ENCODE measurements at places on chromosomes 6 and 20. TPM values are rescaled to one million over a fixed set of nuclear protein-coding genes. Genes with fewer than 3 reads are reported as not detected.
A peak's percentile ranks its signal among the peaks of the same experiment; 100 is the strongest.

- no peak for DNase-seq
These were observed 76.7 kb upstream of the SYNJ2 start for GRCh38 chr6:157904999-157905398.

DNA sequence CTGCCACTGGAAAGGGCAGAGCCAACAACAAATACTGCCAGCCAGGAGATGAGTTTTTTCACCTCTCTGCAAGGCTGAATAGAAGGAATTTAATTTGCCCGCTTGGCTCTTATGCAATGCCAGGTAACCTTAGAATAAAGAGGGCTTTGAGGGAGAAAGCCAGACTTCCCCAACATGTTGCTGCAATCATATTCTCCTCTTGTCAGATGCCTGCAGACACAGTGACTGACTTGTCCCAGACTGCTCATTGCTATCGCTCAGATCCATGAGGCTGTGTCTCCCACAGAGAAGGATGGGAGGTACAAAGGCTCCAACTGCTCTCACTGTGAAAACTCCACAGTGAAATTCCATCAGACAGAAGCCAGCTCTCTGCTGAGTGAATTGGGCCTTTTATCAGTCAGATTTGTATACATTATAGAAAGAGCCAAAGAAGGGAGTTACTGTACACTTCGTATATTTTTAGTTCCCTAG, 517.0 kb upstream of the ID4 start:
- no peak for DNase-seq

DNA sequence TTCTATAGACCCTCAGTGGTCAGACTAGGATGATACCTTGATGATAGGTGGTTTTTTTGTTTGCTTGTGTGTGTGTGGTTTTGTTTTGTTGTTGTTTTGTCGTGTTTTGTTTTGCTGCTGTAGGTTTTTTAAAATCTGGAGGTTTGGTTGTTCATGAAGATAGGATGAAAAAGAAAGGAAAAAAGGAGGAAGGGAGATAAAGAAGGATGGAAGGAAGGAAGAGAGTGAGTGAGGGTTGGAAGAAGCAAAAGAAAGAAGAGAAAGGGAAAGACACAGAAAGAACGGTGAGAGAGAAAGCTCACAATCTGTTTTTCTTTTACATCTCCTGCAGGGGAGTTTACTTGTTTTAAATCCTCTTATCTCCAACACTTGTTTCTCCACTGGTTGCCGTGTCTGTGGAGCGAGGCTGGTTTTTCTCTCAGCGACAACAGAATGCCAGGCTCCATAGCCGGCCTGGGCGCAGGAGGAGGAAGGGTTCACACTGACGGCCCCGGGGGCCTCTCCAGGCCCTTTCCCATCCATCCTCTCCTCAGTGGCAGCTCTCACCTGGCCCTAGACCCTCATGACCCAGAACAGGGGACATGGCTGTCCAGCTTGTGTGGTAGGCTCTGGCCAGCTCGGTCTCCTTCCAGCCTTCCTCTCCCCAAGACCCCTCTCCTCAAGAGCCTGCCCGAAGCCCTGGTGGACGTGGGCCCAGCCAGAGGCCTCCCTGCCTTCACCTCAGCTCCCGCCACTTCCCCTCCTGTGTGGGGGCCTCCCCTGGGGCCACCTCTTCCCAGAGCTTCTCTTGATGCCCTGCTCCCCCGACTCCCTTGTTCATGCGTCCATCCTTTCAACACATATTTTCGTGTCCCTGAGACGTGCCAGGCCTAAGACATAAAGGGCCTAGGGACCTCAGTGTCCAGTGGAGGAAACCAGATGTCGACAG, 168.4 kb downstream of the VEGFA start:
- DNase-seq, result no peak

DNA sequence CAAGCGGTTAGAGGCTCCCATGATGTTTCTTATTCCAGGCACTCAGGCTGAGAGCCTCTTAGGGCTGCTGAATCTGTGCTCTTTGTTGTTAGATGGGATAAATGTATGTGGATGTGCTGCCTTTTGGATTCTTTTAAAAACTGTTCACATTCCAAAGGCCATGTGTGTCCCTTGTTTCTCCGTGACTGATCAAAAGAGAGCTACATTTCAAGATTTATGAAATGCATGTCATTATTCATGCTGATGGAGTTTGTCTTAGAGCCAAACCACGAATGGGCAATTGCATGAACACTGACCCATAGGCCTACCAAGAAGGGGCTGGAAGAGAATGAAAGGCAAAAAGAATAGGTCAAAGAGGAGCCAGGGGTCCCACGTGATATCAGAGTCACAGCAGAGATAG, 104.9 kb upstream of the TSHZ2 start:
- no peak for DNase-seq

DNA sequence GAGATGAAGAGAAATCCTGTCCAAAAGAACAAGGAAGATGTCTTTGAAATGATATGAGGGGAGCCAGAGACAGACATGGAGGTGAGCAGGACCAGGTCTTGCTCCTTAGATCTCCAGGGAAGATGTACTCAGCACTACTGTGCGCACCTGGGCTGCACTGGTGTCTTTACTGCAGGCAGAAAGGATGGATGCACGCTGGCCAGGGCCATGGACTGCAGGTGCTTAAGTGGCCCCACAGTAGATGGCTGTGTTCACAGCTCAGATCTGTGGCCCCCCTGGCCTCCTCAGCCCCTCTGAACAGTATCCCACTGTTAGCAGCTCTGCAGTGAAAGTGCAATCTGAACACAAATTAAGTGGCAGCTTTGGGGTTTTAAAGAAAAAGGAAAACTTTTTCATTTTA, 343.0 kb downstream of the NRN1 start:
- no peak for DNase-seq

DNA sequence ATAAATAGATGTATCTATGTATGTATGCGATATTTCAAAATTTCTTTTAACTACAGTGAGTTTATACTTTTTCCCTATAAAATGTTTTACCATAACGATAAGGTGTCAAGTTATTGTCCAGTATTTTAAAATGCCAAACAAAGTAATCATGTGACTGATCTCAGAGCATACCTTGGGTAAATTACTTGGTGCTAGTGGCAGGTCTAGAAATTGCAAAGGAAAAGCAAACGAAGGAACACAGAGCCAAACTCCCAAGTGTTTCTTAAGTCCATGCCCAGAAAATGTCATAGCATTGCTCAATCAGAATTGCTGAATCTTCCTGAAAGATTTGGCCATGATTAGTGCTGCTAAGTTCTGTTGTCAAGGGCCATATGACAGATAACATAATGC, 77.5 kb downstream of the CAP2 start:
- no peak for DNase-seq

DNA sequence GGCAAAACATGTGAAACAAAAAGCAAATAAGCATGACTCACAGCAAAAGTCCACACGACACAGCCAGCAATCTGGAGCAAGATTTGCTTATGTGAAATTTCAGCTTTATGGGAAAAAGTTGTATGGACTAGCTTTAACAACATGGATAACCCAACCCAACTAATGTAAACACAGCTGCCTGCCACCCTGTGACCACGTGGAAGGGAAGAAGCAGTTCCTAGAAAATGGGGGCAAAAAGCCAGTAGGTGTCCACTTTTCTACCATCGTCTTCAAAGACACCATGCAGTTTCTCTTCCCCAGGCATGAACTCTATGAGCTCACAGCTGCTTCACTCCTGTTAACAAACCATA, 425.4 kb upstream of the RNF217 start:
- no peak for DNase-seq

- DNase-seq, result no peak
These were observed 25.2 kb upstream of the GOPC start for GRCh38 chr6:117627533-117627932.

DNA sequence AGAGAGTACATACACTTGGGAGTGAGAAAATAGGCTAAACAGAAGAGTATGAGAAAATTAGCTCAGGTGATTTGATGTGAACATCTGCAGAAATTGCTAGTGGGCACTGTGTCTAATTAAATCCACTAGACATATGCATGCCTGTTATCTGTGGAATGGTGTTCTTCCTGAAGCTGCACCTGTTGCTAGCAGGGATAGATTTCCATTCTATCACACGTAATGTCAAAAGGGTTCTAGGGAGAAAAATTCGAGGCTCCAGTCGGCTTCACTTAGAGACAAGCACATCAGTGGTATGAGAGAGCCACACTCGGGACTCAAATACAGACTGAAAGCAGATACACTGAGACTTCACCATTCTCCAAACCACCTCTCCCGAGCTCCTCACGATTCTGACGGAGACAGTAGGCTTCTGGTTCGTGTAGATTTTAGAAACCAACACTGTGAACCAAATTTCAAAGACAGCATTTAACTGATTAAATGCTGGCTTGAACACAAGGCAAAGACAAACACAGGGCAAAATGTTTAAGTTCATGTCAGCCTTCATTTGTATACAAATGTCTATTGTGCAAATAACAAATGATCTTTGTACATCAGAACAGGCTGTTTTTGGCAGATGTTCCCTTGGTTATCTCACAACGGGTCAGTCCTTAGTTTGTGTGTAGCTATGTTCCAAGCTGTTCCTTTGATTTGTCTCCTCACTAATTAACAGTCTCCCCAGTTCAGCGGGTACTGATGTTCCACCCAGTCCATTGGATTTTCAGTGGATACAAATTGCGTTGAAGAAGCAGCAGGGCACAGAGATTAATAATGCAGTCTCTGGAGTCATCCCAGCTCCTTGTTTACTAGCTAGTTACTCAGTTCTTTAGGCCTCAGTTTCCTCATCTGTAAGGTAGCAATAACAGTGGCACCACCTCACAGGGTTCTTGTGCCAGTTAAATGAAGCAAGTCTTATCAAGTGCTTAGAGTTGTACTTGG, 131.0 kb upstream of the IFNGR1 start:
- DNase-seq, result no peak

DNA sequence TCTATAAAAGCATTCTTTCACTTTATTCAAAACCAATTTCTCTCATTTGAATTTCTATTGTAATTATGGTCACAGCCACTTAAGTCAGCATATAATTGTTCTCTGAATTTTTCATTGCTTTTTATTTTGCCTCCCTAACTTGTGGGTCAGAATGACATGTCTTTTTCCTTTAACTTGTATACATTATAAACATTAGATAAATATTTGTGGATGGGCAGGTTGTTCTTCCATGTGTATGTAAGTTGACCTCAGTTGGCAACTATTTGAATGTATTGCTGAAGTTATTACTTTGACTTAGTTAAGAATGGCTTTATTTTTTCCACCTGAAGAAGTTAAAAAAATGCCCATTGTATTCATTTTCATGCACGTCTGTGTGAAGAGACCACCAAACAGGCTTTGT, 83.0 kb upstream of the MAP3K7 start:
- DNase-seq, result no peak

- no peak for DNase-seq
These were observed 89.8 kb downstream of the ATRN start for GRCh38 chr20:3560578-3560977.

DNA sequence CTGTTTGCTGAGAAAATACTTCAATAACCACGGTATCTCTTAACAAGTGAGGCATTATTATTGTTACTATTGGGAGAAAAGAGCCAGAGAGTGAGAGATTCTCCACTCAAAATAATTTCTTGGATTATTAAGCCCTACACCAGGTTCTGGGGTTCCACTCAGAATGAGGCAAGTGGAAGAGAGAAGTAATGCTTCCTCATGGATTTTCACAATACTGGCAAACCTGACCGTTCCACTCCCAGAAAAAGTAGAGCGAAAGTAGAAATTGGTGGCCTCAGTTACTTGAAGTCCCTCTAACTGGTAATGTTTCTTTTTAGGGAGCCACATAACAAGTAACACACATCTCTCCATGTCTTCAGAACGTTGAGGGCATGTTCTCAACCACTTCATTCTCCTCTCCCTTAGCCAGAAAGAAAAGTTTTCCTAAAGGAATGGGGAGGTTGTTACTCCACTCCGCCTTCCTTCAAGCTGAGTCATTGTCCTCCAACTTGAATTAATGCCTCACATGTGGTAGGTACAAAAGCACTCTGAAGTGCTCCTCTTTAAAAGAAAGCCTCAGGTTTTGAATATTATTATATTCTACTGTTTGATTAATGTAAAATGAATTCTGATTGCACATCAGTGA, 1.9 kb downstream of the BAG2 start:
- no peak for DNase-seq

- DNase-seq, result peak; percentile 18
These were observed 108.1 kb downstream of the BCKDHB start for GRCh38 chr6:80214436-80215022.

- DNase-seq, result no peak
These were observed 30.7 kb downstream of the SLC22A3 start for GRCh38 chr6:160378882-160379281.

DNA sequence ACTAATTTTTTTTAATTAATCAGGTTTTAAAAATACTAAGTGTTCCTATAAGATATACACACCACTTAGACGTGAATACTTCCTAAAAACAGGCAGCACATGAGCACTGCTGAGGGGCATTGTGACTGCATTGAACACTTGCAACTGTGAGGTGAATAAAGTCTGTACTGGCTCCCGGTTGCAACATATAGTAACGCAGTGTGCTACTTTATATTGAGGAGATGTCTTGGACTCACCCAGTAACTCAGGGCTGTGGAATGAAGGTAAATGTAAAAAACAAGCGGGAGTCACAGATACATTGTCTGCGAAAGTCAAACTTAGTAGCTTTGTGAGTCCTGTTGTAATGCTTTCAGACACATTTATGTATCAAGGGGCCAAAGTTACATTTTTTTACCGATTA, 17.0 kb upstream of the HLA-A start:
- DNase-seq, result no peak

DNA sequence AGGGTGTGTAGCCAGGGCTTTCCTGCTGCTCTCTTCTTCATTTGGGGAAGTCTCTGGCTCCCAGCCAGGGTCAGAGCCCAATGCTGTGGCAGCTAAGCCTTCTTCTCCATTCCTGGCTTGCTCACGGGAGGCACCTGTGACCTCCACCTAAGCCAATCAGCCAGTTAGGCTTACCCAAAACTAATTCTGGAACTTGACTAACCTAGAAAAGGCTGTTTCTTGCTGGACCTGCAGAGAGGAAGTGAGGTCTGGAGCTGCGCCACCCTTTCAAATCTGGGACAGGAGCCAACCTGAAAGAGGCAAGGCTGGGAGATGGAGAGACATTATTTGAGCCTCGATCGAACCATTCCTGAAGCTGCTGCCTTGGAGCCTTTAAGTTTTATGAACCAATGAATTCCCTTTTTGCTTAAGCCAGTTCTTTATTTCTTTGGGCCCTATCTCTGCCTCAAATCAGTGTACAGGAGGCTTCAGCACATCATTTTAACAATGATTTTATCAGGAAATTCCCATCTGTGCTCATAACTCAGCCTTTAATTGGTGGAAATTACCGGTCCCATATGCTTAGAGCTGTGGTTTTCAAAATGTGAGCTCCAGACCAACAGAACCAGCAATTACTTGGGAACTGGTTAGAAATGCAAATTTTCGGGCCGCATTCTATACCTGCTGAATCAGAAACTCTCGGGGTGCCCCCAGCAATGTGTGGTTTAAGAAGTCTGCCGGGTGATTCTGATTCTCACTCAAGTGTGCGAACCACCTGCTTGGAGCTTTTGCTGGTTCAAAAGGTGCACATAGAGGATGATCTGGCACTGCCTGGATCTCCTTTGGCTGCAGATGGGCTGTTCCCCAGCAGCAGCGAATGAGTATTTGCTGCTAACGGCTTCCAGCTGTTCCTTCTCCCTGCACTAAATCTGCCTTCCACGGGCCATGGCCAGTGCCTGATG, 97.4 kb upstream of the RNF24 start:
- no peak for DNase-seq

- DNase-seq, result no peak
These were observed 15.0 kb upstream of the MAFB start for GRCh38 chr20:40703975-40704530.

PCK1 gene
- 7.4 TPM for polyA plus RNA-seq

SAMD10 gene
- polyA plus RNA-seq, result 9.9 TPM

GPR6 gene
- not detected for polyA plus RNA-seq

CLPSL2 gene
- polyA plus RNA-seq, result not detected

PHF10 gene
- polyA plus RNA-seq, result 125 TPM

TPBG gene
- 30.5 TPM for polyA plus RNA-seq

PRDM1 gene
- 3.9 TPM for polyA plus RNA-seq

TRIM15 gene
- polyA plus RNA-seq, result 0.09 TPM

MOG gene
- not detected for polyA plus RNA-seq

GMDS gene
- polyA plus RNA-seq, result 62.2 TPM

CD93 gene
- polyA plus RNA-seq, result 41.0 TPM
